ENCODE measurements at places on chromosomes 11 and 22.

DNA sequence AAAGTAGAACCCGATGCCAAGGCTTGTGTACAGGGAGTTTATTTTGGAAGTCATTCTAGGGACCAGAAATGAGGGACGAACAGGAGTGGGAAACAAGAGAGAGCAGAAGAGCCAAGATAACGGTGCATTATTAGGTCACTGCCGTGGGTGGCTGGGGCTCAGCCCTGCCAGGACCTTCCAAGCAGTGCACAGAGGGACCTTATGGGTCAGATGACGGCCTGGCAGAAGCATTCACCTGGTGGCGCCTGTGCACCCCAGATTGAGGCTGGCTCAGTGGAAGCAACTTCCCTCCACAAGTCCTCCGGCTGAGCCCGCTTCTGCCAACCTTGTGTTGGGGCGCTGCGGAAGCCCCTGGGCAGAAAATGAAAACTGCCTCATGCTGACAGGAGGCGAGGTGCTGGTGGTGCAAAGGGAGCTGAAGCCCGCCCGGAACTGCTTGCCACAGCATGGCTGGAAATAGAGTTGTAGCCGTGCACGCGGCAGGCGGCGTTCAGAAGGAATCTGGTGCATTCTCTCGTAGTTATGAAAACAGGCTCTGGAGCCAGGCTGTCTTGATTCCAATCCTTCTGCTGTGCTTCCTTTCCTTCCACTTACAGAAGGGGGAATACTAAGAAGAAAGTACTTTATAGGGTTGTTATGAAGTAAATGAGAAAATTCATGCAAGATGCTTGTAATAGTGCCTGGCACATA, 22.2 kb upstream of the TP53I11 start:
- no peak for DNase-seq

DNA sequence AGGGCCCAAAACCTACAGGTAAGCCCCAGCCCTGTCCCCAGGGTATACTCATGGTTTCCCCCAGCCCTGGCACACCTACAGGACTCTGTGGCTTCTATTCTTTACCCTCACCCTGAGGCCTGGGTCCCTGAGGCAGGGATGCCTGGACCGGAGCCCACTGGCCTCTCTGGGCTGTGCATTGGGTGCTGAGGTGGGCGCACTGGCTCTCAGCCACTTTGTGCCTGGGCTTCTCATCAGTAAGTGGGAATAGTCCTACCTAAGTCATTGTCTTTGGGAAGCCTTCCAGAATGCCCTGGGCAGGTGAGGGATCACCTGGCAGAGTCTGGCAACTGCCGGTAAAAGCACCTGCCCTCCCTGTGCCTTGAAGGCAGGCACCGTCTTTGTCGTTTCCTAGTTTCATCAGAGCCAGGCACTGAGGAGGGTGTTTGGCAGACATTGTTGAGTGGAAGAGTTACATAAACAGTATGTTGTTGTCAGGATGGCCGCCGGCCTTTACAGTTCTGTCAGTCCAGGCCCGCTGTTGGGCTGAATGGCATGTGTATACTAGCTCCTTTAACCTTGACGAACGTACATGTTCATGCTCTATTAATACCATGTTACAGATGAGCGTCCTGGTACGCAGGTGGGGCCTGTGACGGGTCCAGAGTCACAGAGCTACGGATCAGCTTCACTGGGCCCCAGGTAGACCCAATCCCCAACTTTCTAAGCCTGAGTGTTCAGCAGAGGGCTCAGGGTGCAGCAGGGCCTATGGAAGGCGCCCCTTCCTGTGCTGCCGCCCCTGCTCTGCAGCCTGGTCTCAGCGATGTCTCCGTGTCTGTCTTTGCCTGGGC, 23.0 kb downstream of the SHANK3 start:
- no peak for DNase-seq

GRCh38 chr11:3796801-3797328, 489 bp downstream of the NUP98 start:
- no peak for DNase-seq

- peak; percentile 93 for DNase-seq
Observed at GRCh38 chr22:42615092-42615859, 593 bp upstream of the POLDIP3 start.

- no peak for DNase-seq
Observed at GRCh38 chr11:106409222-106409621, 331.8 kb downstream of the AASDHPPT start.

Data from foreskin melanocyte (primary cell).